ENCODE measurements at places on chromosomes 1 and 21. TPM values are rescaled to one million over a fixed set of nuclear protein-coding genes. Genes with fewer than 3 reads are reported as not detected.

- no peaks in the 10 kb centered on the region for H3K36me3 ChIP-seq
- H3K4me1 ChIP-seq: peaks cover 9% of the 10 kb centered on the region
- no peaks in the 10 kb centered on the region for H3K27me3 ChIP-seq
- no peak overlapping the region for H3K4me3 ChIP-seq
- no peak overlapping the region for H3K27ac ChIP-seq
- DNase-seq: no peak
These were observed 22.6 kb downstream of the FMO5 start for GRCh38 chr1:147202576-147202975.

- H3K36me3 ChIP-seq: peaks cover 80% of the 10 kb centered on the region
- DNase-seq: no peak
- H3K4me1 ChIP-seq: peaks cover 22% of the 10 kb centered on the region
These were observed 5.8 kb downstream of the ATP5PB start for GRCh38 chr1:111454859-111455641.

- no peaks in the 10 kb centered on the region for H3K27me3 ChIP-seq
- H3K36me3 ChIP-seq: no peaks in the 10 kb centered on the region
- no peaks in the 10 kb centered on the region for H3K4me1 ChIP-seq
- no peak overlapping the region for H3K27ac ChIP-seq
These were observed 403.2 kb upstream of the B3GALT2 start for GRCh38 chr1:193589597-193590040.

DNA sequence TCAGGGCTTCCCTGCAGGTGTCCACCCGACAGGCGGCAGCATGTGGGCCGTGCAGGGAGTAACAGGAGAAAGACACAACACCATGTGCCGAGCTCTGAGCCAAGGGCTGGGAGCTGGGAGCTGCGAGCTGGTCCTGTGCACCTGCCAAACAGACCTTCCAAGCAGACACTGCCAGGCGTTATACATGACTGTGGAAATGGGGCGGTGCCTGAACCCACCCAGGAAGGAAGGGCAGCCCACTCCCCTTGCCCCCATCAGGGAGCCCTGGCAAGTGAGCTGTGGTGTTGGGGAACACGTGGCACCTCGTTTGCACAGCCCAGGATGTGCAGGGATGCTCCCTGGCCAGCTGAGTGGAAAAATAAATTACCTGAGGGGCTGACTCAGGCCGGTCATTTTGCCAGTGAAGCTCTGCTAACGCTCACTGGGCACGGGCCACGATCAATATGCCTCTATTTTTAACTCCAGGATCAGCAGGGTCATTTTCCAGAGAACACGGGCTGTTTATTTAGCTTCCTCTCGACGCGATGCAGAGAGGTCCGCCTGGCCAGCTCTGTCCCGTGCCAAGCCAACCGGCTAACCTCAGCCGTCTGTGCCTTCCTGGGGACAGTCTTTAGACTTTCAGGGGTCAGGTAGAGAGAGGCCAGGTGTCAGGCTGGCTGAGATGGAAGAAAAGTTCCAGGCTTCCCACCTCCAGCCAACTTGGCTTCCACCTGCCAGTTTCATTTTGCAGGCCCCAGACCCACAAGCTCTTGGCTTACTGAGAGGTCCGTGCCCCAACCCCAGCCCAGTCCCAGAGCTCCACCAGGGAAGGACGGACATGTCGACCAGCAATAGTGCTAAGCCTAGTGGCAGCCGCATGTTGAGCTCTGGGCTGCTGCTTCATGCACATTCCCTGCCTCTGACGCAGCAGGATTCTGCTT is 196.7 kb upstream of the VAMP3 start:
- no peaks in the 10 kb centered on the region for H3K4me1 ChIP-seq
- H3K36me3 ChIP-seq: no peaks in the 10 kb centered on the region
- no peak for DNase-seq
- no peak overlapping the region for H3K4me3 ChIP-seq

GBP7 gene
- total RNA-seq: not detected

PADI2 gene
- not detected for total RNA-seq

DNA sequence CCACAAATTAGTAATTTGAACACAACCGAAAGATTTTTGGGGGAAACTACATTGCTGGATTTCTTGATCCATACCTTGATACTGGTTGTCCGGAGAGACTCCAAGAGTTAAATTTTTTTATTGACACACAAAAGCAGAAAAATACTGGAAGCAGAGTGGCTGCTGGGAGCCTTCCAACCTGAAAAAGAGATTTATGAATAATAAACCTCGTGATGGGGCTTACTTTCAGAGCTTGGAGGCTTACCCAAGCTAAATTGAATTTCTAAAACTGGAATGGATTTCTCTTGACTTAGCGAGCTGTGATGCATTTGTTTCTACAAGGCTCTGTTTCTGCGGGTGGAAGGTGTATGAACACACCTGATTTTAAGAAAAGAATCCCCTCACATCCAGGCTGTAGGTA is 35.7 kb downstream of the PCP4 start:
- DNase-seq: no peak
- H3K36me3 ChIP-seq: no peaks in the 10 kb centered on the region
- no peaks in the 10 kb centered on the region for H3K27me3 ChIP-seq
- no peak overlapping the region for H3K27ac ChIP-seq

DNA sequence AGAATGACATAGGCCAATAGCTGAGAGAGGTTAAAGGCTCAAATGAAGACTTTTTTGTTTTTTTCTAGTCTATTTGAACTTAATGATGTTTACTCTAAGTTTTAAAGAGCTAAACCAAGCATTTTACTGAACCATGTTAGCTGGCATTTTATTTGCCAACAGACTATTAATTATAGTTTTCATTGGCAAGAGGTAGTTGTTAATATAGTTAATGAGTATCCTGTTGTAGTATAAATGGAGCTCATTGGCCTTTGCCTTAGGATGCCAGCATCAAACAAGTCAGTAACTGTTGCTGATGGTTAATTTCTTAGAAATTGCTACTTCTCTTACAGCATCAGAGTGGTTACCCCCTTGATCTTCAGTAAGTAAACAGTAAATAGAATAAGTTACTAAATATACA is 339.0 kb upstream of the B3GALT2 start:
- H3K36me3 ChIP-seq: no peaks in the 10 kb centered on the region
- no peak overlapping the region for H3K4me3 ChIP-seq
- H3K27me3 ChIP-seq: no peaks in the 10 kb centered on the region

- DNase-seq: no peak
- H3K4me1 ChIP-seq: peaks cover 15% of the 10 kb centered on the region
- peak overlapping the region; percentile 72 for H3K4me3 ChIP-seq
These were observed 78.9 kb upstream of the AK4 start for GRCh38 chr1:65069011-65069565.

DNA sequence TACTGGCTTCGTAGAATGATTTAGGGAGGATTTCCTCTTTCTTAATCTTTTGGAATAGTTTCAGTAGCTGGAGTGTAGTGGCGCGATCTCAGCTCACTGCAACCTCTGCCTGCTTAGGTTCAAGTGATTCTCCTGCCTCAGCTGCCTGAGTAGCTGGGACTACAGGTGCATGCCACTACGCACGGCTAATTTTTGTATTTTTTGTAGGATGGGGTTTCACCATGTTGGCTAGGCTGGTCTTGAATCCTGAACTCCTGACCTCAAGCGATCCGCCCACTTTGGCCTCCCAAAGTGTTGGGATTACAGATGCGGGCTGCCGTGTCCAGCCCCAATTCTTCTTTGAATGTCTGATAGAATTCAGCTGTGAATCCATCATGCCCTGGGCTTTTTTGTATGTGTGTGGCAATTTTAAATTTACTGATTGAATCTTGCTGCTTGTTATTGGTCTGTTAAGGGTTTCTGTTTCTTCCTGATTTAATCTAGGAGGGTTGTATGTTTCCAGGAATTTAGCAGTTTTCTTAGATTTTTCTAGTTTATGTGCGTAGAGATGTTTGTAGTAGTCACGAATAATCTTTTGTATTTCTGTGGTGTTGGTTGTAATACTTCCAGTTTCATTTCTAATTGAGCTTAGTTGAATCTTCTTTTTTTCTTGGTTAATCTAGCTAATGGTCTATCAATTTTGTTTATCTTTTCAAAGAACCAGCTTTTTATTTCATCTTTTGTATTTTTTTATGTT is 15.3 kb downstream of the MAN1C1 start:
- H3K36me3 ChIP-seq: no peaks in the 10 kb centered on the region
- no peak for DNase-seq
- no peaks in the 10 kb centered on the region for H3K27me3 ChIP-seq
- H3K4me1 ChIP-seq: peaks cover 15% of the 10 kb centered on the region
- H3K27ac ChIP-seq: no peak overlapping the region

DNA sequence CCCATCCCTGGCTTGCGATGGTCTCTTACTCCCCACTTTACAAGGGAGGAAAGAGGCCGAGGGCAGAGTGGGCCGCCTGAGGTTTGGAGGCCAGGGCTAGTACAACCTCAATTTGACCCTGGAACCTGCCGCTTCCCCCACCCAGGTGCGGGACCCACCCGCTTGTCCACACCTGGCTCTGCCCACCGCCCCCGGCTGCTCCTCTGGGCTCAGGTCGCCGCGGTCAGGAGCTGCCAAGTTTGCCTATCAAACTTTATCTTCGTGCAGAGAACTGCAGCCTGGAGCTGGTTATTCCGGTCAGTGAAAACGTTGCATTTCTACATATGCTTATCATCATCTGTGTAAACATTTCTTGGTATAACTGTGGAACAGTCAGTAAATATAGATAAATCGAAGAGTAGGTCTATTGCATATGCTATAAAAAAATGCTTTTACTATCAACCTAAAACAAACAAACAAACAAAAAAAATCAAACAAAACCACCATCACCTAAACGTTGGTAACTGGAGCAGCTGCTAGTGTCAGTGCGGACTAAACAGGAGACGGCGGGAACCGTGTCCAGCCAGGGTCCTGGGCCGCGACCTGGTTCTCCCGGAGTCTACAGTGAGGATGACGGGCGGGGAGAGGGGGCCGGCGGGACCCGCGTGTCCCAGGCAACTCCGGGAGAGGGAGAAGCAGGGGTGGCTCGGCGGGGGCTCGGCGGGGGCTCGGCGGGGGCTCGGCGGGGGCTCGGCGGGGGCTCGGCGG is 906 bp upstream of the ADARB1 start:
- DNase-seq: no peak
- no peak overlapping the region for H3K27ac ChIP-seq
- no peaks in the 10 kb centered on the region for H3K36me3 ChIP-seq
- H3K27me3 ChIP-seq: no peaks in the 10 kb centered on the region
- peaks cover 11% of the 10 kb centered on the region for H3K4me1 ChIP-seq

DNA sequence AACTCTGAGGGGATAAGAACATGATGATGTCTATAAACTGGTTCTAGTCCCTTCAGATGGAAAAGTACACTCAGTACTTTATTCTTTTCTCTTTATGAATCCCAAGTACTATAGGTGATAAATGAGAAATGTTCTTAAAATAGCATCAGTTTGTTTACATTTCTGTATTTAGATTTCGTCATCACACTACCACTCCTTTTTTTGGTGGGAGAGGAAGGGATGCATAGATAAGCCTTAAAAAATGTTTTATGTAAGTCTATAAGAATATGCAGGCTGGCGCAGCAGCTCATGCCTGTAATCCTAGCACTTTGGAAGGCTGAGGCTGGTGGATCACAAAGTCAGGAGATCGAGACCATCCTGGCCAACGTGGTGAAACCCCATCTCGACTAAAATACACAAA is 144.8 kb downstream of the USP25 start:
- H3K4me3 ChIP-seq: no peak overlapping the region
- no peaks in the 10 kb centered on the region for H3K4me1 ChIP-seq
- H3K27ac ChIP-seq: no peak overlapping the region
- H3K27me3 ChIP-seq: no peaks in the 10 kb centered on the region
- DNase-seq: no peak

S100A9 gene
- not detected for total RNA-seq

GRCh38 chr1:75996196-75996595 is 64.0 kb upstream of the ASB17 start:
- no peaks in the 10 kb centered on the region for H3K36me3 ChIP-seq
- H3K4me1 ChIP-seq: no peaks in the 10 kb centered on the region
- H3K27ac ChIP-seq: no peak overlapping the region
- no peak overlapping the region for H3K4me3 ChIP-seq

ST6GALNAC5 gene
- total RNA-seq: not detected

GRCh38 chr21:16741141-16741665 is 771.6 kb upstream of the CXADR start:
- no peak overlapping the region for H3K27ac ChIP-seq
- H3K36me3 ChIP-seq: no peaks in the 10 kb centered on the region
- no peak for DNase-seq
- H3K4me3 ChIP-seq: no peak overlapping the region

PERM1 gene
- total RNA-seq: not detected

DNA sequence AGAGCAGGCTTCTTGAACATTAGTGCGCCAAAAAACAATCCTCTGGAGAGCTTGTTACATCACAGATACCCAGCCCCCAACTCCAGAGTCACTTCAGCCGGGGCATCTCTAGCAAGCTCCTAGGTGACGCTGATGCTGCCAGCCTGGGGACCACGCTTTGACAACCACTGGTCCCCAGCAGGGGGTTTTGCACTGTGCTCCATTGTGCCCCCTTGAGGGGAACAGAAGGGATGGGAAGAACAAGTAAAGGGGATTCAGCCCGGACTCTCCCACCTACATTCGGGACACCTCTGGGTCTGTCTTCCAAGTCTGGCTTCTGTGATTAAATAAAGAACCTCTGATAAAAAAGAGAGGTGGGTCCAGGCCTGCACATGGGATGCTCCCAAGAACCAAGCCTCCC is 60.4 kb downstream of the ATP5PO start:
- H3K36me3 ChIP-seq: no peaks in the 10 kb centered on the region
- peaks cover 7% of the 10 kb centered on the region for H3K4me1 ChIP-seq
- H3K27ac ChIP-seq: no peak overlapping the region
- no peaks in the 10 kb centered on the region for H3K27me3 ChIP-seq
- DNase-seq: peak; percentile 76

GRCh38 chr1:235567812-235568503 is 63.7 kb upstream of the B3GALNT2 start:
- H3K4me3 ChIP-seq: no peak overlapping the region
- no peak overlapping the region for H3K27ac ChIP-seq
- no peaks in the 10 kb centered on the region for H3K4me1 ChIP-seq
- no peak for DNase-seq
- 0 out of 2 replicates have a peak, but pooled peaks cover 3% of the 10 kb centered on the region for H3K27me3 ChIP-seq
- no peaks in the 10 kb centered on the region for H3K36me3 ChIP-seq
